ENCODE measurements at places on chromosomes 6 and 20.

DNA sequence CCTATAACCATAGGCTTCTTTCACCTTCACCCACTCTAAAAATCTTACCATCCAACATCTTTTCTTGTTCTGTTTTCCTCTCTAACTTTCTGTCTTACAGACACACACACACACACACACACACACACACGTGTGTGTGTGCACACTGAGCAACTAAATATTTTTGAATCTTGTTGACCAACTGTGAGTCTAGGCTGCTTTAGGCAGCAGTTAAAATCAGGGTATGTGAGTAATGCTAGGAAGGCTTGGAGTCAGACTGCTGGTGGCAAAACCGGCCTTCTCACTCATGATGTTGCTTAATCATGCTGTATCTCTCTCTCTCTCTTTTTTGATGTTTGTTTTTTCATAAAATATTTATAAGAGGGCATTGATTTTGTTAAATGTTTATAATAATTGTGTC, 103.1 kb upstream of the TBX18 start:
- DNase-seq: no peak

DNA sequence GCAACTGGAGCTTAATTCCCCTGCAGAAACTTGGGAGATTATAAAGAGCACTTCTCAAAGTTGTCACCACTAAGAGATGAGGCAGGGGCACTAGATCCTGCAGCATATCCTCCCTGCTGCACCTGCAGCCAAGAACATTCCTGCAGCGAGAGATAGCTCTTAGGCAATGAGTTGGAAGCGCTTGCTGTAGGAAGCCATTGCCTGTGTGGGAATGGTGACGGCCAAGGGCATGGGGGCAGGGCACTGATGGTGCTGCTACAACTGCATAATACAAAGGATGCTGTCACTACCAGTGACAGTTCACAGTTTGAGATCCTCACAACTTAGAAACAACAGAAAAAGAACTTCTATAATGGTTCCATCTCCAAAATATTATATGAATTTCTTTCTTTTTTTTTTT, 89.9 kb downstream of the CDS2 start:
- DNase-seq: peak; percentile 23

- no peak for DNase-seq
Measured at GRCh38 chr20:44324343-44324742, 12.5 kb upstream of the R3HDML start.

DNA sequence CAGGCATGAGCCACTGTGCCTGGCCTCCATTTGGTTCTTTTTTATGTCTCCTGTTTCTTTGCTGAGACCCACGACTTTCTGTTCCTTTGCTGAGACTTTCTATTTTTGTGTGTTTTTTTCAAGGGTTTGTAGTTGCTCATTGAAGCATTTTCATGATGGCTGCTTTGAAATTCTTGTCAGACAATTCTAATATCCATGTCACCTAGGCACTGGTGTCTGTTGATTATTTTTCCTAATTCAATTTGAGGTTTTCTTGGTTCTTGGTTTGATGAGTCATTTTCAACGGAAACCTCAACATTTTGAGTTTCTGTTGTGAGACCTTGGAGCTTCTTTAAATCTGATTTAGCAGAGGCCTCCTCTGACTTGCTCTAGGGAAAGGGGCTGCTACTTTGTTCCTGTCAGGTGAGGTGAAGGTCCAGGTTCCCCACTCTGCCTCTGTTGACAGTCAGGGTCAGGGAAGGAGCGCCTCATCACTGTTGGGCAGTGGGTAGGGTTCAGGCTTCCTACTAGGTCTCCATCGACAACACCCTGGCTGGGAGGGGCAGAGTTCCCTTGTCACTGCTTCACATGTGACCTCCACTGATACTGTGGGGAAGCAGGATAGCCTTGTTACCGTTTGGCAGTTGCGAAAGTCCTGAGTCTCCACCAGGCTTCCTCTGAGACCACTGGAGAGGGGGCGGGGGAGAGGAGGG, 67.2 kb upstream of the RNF24 start:
- DNase-seq: no peak

GRCh38 chr20:17584689-17585088, 14.8 kb downstream of the DSTN start:
- no peak for DNase-seq

GRCh38 chr20:59491884-59492283, 112.5 kb upstream of the PHACTR3 start:
- DNase-seq: no peak

GRCh38 chr6:36422714-36423100, 19.9 kb downstream of the PXT1 start:
- peak; percentile 27 for DNase-seq

GRCh38 chr6:11126876-11127275, 15.4 kb upstream of the ERVFRD-1 start:
- no peak for DNase-seq

DNA sequence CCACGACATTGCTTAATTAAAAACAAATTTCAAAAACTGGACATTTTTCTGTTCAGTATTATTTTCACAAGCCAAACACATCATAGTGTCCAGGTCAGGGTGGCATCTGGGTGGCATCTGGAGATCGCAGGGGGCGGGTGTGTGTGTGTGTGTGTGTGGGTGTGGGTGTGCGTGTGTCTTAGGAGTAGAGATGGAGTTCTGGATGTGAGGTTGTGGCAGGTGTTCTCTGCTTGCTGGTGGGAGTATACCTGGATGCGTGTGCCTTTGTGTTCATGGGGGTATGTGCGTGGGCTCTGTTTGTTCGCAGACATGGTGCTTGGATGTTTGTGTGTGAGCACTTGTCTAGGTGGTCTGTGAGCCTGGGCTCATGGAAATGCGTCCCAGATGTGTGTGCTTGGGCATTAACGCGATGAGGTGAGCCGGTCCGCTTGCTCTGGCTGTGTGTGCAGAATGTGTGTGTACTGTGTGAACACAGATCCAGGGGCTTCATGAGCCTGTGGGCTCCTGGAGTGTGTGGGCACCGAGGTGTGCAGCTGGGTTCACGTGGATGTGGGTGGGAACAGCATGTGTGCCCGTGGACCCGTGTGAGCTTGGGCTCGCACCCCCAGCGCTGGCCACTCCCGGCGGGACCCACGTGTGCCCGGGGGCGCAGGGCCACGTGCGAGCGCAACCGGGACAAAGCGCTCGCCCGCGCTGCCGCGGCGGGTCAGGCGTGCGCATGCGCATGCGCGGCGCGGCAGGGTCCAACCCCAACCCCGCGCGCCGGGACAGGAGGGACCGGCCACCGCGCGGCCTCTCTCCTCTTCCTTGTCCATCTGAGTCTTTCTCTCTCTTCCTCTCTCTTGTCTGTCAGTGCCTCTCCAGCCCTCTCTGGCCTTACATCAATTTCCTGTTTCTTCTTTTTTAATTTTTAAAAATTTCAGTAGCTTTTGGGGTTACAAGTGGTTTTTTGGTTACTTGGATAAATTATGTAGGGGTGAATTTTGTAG, 60.4 kb downstream of the SRC start:
- peak; percentile 39 for DNase-seq

DNA sequence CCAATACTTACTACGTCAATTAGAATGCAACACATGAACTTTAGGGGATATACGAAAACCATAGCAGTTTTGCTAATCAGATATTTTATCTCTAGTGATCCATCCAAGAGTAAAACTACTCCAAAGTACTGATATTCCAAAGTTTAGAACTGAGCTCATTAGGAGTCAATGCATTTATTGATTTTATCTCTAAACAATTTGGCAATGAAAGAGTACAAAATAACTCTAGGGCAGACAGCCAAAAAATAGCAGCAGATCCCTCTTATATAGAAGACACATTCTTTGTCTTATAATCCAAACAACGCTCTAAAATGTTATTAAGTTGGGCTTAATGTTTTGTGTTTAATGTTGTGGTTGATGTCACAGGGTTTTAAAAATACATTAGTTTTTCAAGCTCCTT, 923.9 kb upstream of the MAN1A1 start:
- DNase-seq: no peak

- DNase-seq: peak; percentile 54
Measured at GRCh38 chr6:131924881-131925474, 26.2 kb downstream of the CCN2 start.

GRCh38 chr6:139748353-139749146, 374.1 kb upstream of the CITED2 start:
- DNase-seq: no peak

DNA sequence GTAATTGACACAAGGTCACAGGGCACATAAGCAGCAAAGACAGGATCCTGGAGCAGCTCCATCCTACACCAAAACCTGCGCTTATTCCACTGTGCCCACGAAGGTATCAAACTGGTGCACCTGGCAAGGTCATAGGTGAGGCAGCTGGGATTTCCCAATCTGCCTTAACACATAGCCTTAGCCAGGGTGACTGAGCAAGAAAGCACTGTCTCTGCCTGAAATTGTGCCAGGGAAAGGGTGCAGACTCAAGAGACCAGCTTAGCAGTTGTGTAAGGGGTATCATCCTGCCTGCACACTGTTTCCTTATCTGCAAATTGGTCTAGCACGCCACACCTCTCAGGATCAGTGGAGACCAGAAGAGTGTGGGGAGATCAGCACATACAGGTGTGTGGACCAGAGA, 82.8 kb downstream of the MAFB start:
- DNase-seq: no peak

- no peak for DNase-seq
Measured at GRCh38 chr6:106648651-106649308, 19.4 kb downstream of the QRSL1 start.

DNA sequence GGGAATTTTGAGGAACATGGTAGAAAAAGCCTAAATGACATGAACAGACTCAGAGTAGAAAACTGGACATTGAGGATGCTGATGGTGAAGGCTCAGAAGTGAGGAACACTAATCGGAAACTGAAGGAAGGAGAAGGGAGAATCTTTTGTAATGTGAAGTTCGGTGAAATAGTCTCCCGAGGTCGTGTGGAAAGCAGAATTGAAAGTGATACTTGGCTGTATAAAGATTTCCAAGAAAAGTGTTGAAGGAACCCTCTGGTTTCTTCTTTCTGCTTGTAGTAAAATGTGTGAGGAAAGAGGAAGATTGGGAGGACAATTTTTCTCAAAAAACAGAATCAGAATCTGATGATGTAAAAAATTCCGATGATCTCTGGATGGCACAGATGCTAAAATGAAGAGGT, 115.4 kb downstream of the LAMP5 start:
- no peak for DNase-seq

GRCh38 chr20:45920462-45921336, 8.7 kb upstream of the PLTP start:
- no peak for DNase-seq
